Type B pancreatic cell (in vitro differentiated cells): ENCODE measurements at places on chromosomes 11 and 22.

DNA sequence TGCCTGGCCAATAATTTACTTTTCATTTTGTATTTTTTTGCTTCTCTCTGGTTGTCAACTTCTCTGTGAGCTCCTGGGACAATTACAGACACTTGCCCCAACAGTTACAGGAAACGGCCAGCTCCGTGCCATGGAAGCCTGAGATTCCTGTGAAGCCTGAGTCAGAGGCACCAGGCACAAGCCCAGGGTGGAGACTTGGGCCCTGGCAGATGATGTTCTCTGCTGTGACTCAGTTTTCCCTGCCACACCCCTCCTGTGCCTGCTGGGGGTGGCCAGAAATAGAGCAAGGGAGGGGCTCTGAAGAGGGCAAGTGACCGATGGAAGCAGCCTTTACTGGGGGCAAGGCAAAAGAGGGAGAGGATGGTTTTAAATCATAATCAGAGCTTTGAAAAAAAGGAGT, 4.9 kb downstream of the ATP5MGL start:
- no peak for DNase-seq

- DNase-seq, result no peak
These were observed 8.7 kb downstream of the GLB1L2 start for GRCh38 chr11:134340354-134340964.

DNA sequence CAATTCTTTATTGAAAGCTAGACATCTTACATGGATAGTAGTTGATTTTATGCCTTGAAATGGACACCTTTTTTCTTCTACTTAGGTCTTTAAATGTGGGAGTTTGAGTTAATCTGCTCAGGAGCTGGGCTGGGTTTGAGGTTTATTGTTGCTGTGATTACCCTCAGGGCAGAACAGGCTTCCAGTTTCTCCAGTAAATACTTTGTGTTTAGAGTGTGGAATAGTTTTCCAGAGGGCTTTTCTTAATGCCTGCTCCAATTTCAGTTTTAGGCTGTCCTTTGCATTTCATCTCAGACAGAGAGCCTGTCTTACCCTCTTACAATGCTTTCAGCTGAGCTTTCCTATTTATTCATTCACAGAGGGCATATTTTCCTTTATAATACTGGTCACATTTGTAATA, 69.9 kb upstream of the ADORA2A start:
- DNase-seq, result no peak

GRCh38 chr11:83156996-83157593, at the start of gene PCF11:
Gene PCF11, plus strand, starts transcription at chr11:83157131. Its CDS starts 309 bp downstream, at chr11:83157440.
- no peak for DNase-seq

- DNase-seq, result no peak
These were observed 629 bp downstream of the CCKBR start for GRCh38 chr11:6260207-6260726.

DNA sequence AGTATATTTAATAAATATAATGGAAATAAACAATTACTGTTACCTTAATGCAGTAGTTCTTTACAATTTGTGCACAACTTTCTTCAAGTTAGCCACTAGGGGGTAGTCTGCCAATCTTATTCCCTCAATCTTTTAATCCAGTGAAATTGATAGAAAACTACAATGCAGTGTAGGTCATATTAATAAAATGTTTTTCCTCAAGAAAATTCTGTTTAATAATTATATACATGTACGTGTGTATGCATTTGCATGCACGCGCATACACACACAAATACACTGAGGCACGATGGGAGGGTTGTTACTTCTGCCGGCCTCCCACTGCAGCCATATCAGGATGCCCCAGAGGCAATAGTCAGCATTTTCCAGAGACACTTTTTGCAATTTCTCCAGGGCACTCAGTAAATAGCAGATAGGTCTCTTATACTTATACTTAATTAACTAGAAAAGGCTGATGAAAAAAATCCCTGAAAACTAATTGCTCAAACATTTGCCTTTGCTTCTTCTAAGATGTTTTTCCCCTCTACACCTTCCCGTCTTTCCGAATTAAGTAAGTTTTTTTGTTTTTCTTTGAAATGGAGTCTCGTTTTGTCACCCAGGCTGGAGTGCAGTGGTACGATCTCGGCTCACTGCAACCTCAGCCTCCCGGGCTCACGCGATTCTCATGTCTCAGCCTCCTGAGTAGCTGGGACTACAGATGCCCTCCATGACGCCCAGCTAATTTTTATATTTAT, 3.1 kb downstream of the GAB2 start:
- DNase-seq, result no peak

DNA sequence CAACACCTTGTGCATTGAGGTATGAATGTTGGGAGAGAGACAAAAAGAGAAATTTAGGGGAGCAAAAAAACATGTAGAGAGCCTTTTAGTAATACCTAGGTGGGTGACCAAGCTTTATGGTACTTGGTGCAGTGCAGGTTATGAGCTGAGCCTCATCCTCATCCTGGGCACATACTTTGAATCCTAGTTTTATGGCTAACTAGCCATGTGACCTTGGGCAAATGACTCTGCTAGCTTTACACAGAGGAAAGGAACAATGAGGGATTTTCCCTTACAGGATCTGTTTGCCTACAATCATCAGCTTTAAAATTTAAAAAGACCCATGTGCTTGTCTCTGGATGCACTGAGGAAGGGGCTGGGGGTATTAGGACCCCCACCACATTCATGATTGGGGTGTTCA, 187.8 kb upstream of the ISX start:
- no peak for DNase-seq

GRCh38 chr11:82864268-82864667, 36.0 kb downstream of the PRCP start:
- no peak for DNase-seq

DNA sequence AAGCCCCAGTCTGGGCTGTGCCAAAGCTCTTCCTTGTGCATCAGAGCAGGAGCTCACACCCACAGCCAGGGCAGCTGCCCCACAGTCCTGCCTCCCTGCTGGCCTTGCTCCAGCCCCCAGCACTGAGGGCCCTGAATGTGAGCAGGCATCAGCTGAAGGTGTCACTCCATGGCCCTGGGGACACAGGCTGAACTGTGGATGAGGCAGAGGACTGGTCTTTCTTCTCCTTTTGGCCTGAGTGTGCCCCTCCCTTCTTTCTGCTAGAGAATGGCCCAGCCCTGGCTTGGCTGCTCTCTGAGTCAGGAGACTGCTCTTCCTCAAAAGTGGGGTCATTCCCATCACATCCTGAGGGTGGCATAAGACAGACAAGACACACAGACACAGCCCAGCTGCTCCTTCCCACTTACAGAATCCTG, 16.2 kb downstream of the OTOG start:
- DNase-seq, result peak; percentile 53

DNA sequence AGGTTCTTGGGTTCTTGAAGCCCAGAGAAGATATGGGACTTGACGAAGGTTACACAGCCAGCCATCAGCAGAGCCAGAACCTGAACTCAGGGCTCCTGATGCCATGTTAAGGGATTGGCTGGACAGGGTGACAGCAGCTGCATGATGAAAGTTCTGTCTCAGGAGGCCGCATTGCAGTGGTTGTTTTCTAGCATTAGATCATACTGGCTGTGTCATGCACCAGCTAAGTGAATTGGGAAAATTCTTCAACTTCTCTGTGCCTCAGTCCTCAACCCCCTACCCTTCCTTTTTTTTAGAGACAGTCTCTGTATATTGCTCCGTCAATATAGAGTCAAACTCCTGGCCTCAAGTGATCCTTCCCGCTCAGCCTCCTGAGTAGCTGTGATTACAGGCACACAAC, 5.4 kb upstream of the LTBP3 start:
- DNase-seq, result no peak

DNA sequence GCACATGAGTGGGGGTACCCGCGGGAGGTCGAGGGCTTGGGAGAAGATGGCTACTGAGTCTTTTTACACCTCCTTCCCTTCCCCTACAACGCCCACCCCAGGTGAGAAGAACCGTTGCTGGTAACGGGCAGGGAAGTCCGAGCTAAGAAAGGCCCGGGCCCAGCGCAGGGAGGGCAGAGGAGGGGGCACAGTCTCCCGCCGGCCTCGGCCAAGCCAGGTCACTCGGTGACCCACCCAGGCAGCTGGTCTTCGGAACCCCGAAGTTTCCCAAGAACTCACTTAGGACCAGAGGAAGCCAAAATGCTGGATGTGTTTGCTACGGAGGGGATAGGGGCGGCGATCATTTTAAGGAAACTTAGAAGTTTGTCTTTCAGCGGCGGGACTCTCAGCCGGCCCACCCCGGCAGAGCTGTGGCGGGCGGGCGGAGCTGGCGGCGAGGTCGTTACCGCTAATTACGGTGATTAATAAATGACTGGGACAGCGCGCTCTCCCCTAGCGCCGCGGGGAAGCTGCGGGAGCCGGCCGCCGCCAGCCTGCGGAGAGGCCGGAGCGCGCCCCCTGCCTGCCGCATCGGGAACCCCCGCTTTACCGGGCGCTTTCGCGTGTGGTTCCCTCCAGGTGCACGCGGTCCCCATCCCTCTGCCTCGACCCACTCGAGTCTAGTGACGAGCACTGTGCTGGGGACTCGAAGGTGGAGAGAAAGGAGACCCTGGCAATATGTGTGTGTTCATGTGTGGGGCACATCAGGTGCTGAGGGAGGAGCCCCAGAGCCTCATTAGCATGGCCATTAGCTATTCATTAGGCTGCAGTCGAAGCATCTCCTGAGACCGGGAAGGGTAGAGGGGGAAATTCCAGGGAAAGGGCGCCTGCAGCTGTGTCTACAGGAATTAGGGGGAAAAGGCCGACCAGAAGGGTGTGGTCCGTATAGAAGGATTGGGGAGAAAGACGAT, 945 bp downstream of the ROBO3 start:
- no peak for DNase-seq

GRCh38 chr11:119436711-119437110, 13.7 kb upstream of the THY1 start:
- DNase-seq, result no peak

- no peak for DNase-seq
These were observed 72.7 kb downstream of the AMBRA1 start for GRCh38 chr11:46520971-46521745.

DNA sequence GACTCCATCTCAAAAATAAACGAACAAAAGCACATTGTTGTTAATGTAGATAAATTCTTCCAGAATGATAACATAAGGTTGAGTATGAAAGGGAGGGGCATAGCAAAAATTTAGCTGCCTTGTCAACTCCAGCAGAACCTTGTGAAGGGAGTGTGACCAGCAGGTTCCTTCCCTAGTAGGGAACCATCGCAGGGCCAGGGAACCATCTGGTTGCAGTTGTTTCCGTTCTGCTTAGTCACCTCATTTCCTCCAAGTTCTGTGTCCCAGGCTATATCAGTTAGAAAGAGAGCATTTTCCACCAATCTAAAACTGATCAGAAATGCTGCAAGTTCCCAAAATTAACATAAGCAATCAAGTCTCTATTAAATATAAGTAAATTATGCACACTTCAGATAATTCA, 126.7 kb upstream of the BLID start:
- no peak for DNase-seq

- no peak for DNase-seq
These were observed 83.4 kb downstream of the ALX4 start for GRCh38 chr11:44226490-44226889.

- DNase-seq, result no peak
These were observed 7.1 kb upstream of the FLI1 start for GRCh38 chr11:128686745-128687177.

GRCh38 chr11:45144126-45145082, 2.0 kb upstream of the PRDM11 start:
- DNase-seq, result peak; percentile 53

- no peak for DNase-seq
These were observed 31.1 kb downstream of the TMEM45B start for GRCh38 chr11:129846508-129847335.

- no peak for DNase-seq
These were observed 217.1 kb downstream of the BLID start for GRCh38 chr11:121898903-121899302.

DNA sequence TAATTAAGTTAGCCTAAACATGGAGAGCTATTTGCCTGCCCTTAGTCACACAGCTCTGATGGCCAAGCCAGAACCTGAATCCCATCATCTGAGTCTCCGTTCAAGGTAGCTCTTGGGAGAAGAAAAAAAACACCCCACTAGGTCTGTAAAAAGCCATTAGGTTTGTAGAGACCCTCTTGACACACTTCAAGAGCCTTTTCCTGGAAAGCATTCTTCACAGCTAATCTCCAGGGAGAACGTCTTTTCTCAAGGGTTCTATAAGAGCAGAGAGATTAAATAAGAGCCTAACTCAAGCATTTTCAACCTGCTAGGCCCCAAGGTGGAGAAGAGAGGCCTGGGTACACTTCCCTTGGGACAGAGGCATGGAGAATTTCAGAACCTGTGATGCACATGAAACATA, 61.6 kb upstream of the NAV2 start:
- DNase-seq, result no peak

GRCh38 chr11:44595006-44595405, 29.5 kb downstream of the CD82 start:
- DNase-seq, result no peak

DNA sequence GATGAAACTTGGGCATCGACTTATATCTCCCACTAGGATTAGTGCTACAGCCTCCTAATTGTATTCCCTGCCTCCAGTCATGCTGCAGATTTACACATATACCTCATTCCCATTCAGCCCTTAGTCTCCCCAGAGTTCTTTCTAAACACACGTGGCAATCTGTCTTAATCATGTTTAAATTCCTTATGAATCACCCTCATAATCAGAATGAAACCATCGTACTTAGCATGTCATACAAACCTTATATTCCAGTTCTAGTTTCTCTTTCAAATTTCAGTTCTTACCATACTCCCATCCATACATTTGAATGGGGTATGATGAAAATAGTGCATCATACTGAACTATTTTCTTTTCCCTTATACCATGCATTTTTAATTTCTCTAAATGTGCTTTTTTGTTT, 6.0 kb upstream of the OR10A2 start:
- no peak for DNase-seq

GRCh38 chr11:59822989-59823566, 12.5 kb upstream of the MRPL16 start:
- no peak for DNase-seq

DNA sequence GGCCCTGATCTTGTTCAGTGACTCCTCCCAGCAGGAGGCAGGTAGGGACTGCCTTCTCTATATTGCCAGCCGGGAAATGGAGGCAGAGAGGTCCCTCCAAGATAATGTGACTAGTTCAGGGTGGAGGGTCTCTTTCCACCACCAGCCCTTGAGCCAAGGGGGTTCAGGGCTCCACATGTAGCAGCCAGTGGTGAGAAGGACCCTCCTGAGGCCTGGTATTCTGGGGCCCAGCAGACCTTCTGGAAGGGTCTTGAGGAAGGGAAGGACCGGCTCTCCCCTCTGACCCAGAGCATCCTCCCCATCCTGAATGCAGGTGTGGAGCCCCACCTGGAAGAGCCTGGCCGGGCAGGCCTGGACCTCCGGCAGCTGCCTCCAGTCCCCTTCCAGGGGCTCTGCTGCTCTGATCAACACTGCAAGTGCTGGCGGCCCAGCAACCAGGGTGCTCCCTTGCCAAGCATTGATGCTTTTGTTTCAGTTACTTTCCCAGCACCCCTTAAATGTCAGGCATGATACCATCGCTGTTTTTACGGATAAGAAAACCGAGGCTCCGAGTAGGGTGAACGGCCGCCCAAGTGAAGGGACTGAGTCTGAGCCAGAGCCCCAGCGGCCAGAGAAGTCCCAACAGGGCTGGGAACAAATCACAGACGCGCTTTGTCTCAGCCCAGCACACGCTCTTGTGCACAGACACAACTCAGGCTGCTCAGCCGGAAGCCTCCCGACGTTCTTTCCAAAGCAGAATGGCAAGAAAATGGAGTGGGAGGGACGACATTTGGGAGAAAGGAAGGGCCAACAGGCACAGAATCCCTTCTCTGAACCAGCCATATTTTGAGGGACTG, 38.8 kb downstream of the DKK3 start:
- peak; percentile 55 for DNase-seq

GRCh38 chr22:49118065-49118464, 709.6 kb downstream of the BRD1 start:
- no peak for DNase-seq
